ENCODE measurements at places on chromosomes 5 and 9.

DNA sequence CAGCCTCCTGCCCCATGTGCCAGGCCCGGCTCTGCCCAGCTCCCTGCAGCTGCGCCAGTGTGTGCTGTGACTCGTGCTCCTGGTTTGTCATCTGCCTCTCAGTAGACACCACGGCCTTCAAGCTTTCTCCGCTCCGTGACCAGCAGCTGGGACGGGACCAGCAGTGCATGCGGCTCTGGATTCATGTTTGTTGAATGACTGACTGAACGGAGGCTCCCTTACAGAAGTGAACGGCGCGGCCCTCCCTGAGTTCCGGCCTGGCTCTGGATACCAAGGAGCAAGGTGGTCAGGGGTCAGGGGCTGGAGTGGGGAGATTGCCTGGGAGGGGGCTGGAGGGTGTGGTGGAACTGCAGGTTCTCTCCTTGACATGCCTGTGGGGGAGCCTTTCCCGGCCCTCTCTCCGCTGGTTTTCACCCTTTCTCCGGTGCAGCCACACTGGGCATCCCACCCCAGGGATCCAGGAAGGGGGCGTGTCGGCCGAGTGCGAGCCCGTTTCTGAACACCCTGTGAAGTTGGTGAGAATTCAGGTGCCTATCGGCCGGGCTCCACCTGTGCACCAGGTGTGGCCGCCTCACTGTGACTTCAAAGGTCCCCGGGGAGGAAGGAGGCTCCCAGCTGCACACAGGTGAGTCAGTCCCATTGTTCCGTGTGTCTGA is 11.1 kb upstream of the CEP72 start:
- DNase-seq = no peak

- DNase-seq = peak; percentile 62
Observed at GRCh38 chr5:137753691-137754187, 424 bp downstream of the HNRNPA0 start.

DNA sequence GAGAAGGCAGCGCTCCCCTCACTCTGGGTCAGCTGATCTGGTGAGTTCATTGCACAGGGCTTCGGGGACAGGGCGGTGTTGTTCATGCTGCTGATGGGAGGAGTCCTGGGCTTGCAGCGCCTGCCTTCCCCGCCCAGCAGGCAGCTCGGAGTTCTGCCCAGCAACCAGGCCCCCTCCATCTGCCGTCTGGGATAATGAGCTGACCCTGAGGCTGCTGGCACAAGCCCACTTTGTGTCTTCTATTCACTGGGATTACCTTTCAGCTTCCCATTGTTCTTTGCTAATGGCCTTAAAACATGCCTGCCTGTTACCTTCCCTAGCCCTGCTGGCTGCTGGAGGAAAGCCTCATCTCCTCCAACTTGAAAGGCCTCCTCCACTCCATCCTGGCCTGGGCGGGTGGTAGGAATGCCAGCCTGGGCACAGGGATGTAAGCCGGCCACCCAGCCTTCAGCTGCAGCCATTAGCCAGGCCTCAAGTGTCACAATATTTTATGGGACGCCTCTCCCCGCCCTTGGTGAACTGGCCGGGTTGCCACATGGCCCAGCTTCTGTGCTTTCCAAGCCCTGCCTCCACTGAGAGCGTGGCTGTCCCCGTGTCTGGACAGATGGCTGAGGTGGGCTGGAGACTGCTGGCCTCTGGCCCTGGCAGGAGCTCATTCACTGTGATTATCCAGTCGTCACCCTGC is 70.4 kb downstream of the GADD45G start:
- DNase-seq = no peak

DNA sequence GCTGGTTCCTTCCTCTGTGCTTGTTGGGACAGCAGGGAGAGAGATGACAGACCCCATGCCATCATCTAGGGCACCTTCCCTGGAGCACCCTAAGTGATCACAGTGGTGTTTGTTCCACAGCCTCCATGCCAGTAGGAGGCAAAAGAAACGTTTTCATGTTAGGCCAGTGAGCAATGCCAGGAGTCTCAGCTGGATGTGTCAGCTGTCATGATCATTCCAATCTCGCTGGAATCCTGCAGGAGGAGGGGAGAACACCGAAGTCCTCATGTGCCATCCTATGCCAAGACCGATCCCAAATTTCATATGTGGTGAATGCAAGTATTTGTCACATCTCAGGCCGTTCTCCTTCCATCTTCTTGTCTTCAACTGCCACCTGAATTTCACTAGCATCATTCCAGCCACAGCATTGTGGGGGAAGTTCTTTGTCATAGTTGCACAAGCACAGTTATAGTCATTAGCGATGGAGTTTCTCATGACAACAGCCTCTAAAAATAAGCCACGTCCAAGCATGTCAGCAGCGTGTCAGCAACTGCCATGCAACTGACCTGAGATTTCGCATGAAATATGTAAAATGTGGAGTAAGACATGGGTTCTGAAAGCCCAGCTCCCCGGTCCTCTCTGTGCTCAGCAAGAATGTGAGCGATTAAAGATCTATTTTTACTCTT is 97.2 kb upstream of the DNAH5 start:
- DNase-seq = no peak

GRCh38 chr5:112349371-112349770 is 69.7 kb downstream of the EPB41L4A start:
- DNase-seq = no peak

- DNase-seq = no peak
Observed at GRCh38 chr9:78091731-78092130, 60.1 kb upstream of the GNAQ start.

DNA sequence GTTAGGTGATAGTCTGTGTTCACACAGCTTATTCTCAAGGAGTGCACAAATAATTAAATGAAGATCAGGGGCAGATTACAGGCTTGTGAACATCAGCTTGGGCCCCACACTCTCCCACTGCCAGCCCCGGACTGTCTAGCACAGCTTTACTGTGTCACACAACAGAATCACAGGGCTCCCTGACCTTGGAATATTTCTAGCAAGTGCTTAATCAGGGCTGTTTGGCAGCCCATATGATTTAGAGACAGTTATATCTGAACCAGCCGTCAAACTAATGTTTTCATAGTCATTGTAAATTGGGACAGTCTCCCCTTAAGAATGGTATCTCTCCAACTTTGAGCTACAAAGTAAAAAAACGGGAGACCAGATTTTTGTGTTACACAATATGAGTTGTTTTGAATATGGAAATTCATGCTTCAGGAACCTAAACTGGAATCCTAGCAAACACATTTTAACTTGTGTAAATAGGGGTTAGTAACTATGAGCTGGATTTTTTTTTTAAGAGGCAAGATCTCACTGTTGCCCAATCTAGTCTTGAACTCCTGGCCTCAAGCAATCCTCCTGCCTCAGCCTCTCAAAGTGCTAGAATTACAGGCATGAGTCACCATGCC is 517.6 kb downstream of the BNC2 start:
- no peak for DNase-seq

DNA sequence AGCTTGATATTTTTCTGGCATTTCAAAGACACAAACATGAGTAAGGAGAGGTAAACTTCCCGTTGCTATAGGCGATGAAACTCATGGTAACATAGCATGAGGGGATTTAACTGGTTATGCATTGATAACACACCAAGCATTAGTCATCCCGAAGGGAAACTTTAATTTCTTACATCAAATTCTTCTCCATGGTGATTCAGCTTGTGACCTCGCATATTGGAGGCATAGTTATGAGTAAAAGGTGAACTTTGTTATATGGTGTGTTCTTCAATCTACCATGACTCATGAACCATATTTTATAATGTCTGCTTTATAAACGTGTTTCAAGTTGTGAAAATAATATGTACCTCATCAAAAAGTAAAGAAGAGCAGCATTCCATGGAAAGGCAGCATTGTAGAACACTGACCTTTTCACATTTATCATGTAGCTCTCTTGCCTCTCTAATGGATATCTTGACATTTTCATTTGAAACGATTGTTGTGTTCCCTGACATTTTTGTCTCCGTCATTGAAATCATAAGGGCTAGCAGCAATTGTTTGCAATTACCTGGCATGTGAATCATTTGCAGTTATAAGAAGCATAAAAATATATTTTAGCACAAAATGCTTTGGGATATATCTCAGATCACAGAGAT is 491.8 kb downstream of the ANXA1 start:
- no peak for DNase-seq

- DNase-seq = no peak
Observed at GRCh38 chr5:158268286-158268685, 409.3 kb upstream of the CLINT1 start.

GRCh38 chr9:132240841-132241482 is 79.1 kb downstream of the NTNG2 start:
- DNase-seq = peak; percentile 100

GRCh38 chr5:34655354-34655991 is 655 bp upstream of the RAI14 start:
- DNase-seq = no peak

- peak; percentile 7 for DNase-seq
Observed at GRCh38 chr9:4077499-4078102, 222.3 kb downstream of the GLIS3 start.

GRCh38 chr5:29498860-29499259 is 1694.6 kb upstream of the CDH6 start:
- no peak for DNase-seq

GRCh38 chr5:55665065-55665464 is 47.1 kb downstream of the SLC38A9 start:
- DNase-seq = no peak

GRCh38 chr9:131030239-131031004 is 21.4 kb downstream of the LAMC3 start:
- no peak for DNase-seq

DNA sequence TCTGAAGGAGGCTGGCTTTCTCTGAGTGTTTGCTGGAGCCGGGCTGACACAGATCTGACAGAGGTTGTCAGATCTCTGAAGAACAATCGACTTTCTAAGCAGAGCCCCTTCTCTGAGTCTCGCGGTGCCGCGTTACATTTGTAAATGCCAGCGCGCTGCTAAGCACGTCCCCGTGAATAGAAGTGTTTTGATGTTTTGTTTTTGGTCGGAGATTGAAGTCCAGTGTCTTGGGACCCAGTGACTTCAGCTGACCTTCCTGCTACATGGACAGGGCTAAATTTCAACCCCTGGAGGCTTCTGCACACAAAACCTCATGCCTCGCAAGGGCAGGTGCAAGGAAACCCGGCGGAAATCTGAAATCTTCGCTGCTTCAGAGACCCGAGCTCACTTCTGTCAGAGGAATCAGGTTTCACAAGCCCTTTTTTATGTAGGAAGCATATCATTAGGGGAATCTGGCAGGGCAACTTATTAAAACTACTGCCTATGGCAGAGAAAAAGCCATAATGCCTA is 27.2 kb downstream of the NEUROG1 start:
- DNase-seq = no peak

- DNase-seq = peak; percentile 32
Observed at GRCh38 chr9:33466565-33467495, 6.9 kb downstream of the NOL6 start.

DNA sequence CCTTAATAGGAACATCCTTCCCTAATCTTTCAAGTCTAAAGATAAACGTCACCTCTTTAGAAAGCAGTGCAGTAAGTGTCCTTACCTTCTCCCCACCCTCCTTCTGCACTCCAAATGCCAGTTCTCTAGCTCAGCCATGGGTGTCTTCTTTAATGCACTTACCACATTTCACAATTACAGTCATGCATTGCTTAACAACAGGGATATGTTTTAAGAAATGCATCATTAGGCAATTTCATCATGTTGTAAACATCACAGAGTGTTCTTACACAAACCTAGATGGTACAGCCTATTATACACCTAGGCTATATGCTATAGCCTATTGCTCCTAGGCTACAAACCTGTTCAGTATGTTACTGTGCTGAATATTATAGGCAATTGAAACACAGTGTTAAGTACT is 91.2 kb downstream of the RFX3 start:
- no peak for DNase-seq

- peak; percentile 94 for DNase-seq
Observed at GRCh38 chr9:128881884-128882676, at the start of the genes KYAT1 and LRRC8A. KYAT1 (minus strand) TSS chr9:128881950; CDS start chr9:128845405, 36,545 bp downstream. LRRC8A (plus strand) TSS chr9:128882133; CDS start chr9:128907165, 25,032 bp downstream.

DNA sequence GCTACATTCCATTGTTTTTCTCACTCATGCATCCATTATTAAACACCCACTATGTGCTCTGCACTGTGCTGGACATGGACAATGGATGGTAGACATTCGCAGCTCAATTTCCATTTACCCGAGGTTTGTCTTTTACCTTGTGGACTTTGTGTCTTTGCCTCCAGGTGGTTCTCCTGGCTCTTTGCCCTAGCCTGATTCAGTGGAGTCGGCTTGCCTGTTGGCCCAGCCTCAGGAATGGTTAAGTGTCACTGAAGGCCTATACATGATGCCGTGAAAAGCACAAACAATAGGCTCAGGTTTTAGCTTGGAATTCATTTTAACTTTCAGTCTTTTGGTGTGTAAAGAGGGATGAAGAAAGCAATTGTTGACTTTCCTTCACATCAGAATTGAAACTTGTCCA is 16.5 kb upstream of the DMRT3 start:
- DNase-seq = no peak

GRCh38 chr9:122816163-122816867 is 12.1 kb downstream of the PDCL start:
- DNase-seq = no peak

DNA sequence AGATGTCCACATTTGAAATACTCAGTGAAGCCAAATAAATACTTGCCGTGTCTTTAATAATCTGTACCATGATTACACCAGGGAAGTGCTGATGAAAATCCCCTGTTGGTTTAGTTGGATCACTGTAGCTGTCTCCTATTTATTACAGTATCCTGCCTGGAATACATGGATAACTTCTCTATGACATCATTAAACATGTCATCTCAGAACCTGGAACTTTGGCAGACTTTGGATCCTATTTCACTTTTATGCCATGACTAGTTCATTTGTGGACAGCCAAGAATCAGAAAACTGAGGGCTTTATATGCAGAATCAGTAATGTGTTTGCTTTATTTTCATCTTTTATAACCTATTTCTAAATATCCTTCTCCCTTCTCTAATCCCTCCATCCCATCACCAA is at the start of gene TXNDC8:
Gene TXNDC8 (minus strand): TSS at position 137 of the 400 bp plus-strand sequence.
- DNase-seq = no peak

- no peak for DNase-seq
Observed at GRCh38 chr9:93617273-93617672, 40.9 kb downstream of the PHF2 start.

DNA sequence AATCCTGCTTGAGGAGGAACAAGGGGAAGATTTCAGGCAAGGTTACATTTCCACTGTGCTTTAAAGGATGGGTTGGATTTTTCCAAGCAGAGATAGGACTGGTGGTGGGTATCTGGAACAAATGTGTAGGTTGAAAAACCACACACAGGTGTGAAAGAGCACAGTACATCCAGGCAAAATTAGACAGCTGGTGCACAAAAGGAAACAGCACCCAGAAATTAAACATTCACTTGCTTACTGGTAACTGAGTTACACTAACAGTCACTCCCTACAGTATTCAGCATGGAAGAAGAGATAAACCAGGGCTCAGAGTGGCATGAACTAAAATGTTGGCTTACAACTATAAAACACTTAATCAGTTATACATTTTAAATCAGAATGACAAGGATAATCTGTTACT is 81.5 kb upstream of the RASEF start:
- DNase-seq = no peak

DNA sequence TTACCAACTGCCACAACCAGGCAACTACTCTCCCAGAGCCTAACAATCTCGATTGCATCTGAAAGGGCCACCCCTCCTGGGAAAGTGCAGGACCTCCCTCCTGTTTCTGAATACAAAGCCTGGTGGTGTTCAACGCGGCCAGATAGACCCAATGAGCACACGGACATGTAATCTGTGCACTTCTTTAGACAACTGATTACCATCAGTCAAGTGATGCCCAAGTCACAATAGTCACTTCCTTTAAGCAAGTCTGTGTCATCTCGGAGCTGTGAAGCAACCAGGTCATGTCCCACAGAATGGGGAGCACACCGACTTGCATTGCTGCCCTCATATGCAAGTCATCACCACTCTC is 739 bp downstream of the C9orf72 start:
- no peak for DNase-seq

GRCh38 chr9:73683862-73684591 is 532.4 kb downstream of the ANXA1 start:
- no peak for DNase-seq

- DNase-seq = no peak
Observed at GRCh38 chr9:133117271-133118178, 3.5 kb downstream of the RALGDS start.

Measured in activated naive CD4-positive, alpha-beta T cell (primary cell).